ENCODE measurements at places on chromosomes 4 and X.

GRCh38 chr4:2977211-2978088, 14.1 kb downstream of the GRK4 start:
- no peak for DNase-seq

DNA sequence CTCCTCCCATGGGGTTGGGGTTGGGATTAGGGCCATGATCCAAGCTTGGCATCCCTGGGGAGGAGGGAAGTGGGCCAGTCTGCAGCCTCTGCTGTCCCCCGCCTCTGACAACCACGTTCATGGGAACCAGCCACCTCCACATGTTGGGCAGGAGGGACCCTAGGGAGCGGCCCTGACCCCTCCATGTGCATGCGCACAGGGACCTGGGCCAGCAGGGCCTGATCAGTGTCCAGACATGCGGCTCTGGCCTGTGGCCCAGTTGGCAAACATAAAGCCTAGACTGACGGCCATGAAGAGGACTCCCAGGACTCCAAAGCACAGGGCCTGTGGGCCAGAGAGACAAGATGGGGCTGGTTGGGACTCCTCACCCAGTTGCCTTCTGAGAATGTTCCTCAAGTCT, 11.3 kb downstream of the SLC38A5 start:
- DNase-seq, result peak; percentile 69

- DNase-seq, result peak; percentile 91
These were observed at the start of gene MOB1B for GRCh38 chr4:70901984-70902576. TSS of gene MOB1B (plus strand) at chr4:70902369. CDS start at chr4:70902537, 168 bp downstream.

DNA sequence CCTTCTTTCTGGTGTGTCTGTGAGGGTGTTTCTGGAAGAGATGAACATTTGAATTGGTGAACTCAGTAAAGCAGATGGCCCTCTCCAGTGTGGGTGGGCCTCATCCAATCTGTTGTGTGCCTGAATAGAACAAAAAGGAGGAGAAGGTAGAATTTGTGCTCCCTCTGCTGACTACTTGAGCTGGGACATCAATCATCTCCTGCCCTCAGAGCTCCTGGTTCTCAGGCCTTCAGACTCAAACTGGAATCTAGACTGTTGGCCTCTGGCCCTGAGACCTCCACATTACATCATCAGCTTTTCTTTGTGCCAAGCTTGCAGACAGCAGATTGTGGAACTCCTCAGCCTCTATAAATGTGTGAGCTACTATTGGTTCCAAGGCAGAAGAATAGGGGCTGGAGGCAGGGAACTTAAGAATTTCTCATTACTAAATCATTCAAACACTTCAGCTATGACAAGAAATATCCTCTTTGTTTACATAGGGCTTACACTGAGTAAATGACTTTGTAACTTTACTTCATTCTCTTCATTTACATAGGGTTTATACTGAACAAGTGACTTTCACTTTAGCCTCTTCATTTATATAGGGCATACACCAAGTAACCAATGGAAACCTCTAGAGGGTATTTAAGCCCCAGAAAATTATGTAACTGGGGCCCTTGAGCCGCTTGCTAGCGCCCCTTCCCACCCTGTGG, 86.9 kb upstream of the NWD2 start:
- DNase-seq, result no peak

DNA sequence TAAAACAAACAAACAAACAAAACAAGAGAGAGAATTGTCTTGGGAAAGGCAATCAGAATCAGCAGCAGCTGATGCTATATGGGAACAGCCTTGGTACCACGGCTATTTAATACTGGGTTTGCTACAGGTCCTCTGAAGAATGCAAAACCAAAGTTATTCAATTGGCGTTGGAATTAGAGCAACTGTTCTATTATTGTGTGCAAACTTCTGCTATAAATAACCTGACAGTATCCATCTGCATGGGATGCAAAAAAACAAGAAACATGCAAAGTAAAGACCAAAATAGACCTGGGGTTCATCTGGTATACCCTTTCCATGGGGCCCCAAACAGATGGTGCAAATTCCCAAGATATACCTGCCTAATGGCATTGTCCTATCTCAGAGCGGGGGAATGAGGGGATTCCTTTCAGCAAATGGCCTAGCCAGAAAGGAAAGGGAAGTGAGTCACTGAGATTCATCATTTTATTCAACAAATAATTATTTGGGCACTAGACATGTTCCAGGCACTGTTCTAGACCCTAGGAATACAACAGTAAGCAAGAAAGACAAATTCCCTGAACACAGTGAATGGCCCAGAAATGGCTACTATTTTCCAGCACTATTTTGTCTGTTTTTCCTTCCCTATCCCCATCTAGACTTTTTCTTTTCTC, 268.9 kb downstream of the FBXW7 start:
- DNase-seq, result no peak

DNA sequence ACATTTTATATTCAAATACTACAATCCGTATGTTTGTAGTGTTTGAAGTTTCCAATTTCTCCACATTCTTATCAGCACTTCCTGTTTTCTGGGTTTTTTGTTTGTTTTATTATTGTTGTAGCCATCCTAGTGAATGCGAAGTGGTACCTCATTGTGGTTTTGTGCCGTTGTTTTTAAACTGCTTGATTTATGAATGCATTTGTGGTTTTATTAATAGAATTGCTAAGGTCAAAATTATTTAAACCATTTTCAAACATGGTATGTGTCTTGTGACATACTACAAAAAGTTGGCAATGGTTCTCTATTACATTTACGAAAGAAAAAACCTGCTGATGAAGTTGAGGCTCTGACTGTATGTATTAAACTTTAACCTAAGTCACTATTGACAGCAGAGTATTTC, 780.0 kb upstream of the MAGEB2 start:
- DNase-seq, result no peak

DNA sequence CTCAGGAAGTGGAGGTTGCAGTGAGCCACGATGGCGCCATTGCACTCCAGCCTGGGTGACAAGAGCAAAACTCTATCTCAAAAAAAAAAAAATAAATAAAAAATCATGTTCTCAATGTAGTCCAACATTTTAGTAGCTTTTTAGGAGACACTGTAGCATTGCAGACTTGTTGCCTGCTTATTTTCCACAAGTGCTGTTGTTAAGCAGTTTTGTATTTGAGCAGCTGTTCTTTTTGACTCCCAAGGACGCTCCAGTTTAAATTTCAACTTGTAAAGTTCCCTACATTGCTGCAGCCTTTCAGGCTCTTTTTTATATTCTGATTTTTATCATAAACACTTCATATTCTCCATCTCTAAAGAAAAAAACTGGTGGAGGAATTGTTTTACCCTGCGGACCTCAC, 83.1 kb downstream of the PPEF2 start:
- no peak for DNase-seq

DNA sequence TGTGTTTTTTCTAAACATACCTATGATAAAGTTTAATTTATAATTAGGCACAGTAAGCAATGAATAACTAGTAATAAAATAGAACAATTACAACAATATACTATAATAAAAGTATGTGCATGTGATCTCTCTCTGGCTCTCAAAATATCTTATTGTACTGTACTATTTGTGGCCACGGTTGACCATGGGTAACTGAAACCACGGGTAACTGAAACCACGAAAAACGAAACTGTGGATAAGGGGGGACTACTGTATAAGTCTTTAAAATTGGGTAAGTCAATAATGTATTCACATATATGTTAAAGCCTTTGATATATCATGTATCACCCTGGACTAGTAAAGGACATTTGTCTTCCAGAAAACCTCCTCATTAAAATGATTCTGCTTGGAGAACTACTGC, 20.0 kb downstream of the TMEM154 start:
- no peak for DNase-seq

DNA sequence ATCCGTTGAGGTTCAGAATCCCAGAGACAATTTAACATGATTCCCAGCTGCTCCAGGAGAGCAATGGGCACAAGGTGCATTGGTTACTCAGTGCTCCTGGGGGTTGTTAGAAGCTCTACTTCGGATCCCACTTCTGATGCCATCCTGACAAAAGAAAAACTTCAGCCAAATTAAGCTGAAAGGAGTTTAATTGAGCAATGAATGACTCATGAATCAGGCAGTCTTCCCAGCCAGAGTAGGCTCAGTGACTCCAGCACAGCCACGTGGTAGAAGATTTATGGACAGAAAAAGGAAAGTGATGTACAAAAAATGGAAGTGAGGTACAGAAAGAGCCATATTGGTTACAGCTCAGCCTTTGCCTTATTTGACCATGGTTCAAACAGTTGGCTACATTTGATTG, 95.7 kb downstream of the PWWP3B start:
- DNase-seq, result no peak

DNA sequence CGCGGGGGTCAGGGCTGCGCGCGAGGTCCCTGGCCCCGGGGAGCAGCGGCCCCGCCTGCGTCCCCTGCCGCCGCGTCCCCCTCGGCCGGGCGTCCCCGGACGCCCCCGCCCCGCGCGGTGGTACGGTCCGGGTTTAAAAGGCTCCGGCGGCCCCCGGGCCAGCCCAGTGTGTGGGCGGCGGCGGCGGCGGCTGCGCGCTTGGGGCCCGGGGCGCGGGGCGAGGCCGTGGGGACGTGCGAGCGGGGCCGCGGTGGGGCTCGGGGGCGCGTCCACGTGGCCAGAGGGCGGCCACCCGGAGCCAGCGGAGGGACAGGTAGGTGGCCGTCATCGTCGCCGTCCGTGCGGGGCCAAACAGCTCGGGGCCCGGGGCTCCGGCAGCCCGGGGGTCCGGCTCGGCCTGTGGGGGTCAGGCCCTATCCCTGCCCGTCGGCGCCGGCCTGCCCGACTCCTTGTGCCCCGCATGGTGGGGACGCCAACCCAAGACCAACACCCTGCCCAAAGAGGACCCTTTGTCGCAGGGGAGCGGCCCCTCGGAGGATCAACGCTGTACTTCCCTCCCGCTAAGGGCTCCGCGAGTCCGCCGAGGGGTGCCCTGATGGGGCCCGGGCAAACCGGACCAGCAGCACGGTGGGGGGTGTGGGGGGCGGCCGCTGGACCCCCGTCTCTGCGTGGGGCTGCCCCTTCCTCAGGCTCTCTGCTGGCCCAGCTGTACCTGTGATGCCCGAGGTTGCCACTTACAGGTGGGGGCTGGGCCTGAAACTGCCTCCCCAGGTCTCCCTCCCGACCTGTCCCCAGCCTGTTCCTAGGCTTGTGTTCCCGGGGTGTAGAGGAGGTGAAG, at the start of gene PLXNA3:
TSS of gene PLXNA3 (plus strand) at position 166 of the 838 bp plus-strand sequence. CDS start 1,903 bp downstream, outside the sequence.
- DNase-seq, result peak; percentile 73

DNA sequence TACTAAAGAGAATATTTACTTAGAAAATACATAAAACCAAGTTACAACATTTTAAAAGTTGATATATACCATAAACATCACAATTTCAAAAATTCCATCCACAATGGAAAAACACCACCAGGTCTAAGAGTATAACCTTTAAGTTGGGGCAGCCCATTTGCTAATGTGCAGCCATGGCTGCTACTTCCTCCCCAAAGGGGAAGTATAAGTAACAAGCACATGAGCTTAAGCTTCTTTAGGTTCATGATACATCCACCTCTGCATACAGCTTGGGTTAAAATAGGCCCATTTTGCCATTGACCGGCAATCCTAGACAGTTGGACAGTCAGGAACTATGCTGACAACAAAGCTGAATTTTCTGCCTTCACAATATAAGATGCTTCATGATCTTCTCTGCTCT, 16.6 kb upstream of the GASK1B start:
- DNase-seq, result no peak

DNA sequence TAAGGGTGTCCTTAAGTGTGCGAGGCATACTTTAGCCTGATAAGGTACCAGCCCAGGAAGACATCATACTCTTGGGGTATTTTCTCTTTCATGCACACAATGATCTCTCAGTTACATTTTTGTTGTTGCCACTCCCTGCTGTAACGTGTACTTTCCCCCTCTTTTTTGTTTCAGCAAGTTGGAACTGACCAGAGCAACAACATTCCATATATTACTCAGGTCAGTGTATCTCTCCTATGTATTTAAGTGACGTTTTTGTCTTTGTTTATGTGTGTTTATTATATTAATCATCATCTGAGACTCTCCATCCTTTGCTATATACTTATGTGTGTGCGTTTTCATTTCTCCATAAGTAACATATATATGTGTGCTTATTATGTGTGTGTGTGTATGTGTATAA, 71.3 kb upstream of the VBP1 start:
- no peak for DNase-seq

- DNase-seq, result no peak
These were observed 14.1 kb downstream of the S100G start for GRCh38 chrX:16664074-16664473.

- DNase-seq, result no peak
These were observed 12.0 kb downstream of the ATP5ME start for GRCh38 chr4:661881-662761.

DNA sequence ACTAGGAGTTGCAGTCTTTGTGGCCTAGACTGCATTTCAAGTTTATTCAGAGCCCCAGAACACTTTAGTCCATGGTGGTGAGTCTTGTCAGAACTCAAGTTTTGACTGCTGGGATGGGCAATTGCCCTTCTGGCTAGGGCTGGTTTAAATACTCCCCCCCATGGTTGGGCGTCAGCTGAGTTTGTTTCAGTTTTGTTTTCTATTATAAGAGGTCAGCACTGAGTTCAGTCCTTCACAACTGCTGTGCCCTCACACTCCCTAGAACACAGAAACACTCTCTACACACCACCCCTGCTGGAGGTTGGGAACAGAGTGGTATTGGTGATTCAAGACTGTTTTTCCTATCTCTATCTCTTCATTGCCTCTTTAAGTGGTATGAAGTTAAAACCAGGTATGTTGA, 217.0 kb downstream of the GUCY2F start:
- no peak for DNase-seq

DNA sequence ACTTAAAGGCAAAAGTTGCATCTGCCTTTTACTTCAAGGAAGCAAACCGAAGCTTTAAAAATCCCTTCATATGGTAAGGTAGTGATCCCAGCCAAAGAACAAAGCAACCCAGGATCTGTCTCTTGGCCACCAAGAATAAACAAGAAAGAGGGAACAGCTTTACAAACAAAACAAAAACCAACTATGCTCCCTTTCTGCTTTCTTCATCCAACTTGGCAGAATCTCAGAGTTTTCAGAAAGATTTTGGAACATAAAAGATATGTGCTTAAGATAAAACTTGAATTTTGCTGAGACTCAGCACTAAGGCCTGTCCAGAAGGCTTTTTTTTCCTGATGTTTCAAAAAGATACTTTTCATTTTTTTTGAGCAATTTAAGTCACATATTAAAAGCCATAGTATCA, 94.0 kb downstream of the COL4A6 start:
- no peak for DNase-seq

DNA sequence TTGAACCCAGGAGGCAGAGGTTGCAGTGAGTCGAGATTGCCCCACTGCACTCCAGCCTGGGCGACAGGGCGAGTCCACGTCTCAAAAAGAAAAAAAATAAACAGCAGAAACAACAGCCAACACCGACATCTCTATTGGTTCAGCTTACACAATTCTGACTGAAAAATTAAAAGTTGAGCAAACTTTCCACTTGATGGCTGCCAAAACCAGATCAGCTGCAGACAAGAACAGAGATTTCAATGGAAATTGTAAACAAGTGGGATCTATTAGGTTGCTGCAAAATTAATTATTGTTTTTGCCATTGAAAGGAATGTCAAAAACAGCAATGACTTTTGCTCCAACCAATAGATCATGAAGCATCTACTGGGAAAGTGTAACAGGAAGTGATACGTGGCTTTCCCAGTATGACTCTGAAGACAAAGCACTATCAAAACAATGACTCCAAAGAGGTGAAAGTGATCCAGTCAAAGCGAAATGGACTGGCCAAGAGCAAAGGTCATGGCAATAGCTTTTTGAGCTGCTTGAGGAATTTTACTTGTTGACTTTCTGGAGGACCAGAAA, 26.3 kb downstream of the UPF3B start:
- DNase-seq, result no peak

GRCh38 chr4:121273191-121273590, 107.6 kb downstream of the QRFPR start:
- no peak for DNase-seq

Measured in left ventricle myocardium superior (tissue), 1 donor.